ENCODE measurements at places on chromosomes 3 and 15.

DNA sequence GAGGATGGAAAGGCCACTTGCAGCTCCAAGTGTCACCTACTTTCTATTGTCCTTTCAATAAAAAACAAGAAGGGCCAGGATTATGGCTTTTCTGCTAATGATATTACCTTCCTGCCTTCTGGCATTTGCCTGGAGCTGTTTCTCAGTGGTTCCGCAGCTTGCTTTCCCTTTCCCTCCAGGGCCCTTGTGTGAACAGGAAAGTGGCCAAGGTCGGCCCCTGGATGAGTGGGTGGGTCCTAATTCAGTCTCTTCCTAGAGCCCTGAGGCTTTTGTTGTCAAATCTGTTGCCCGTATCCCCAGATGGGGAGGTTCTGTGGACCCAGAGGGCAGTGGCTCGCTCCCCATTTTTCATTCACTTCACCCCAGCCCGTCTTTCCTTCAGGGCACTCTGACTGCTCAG lies 64.2 kb upstream of the UMPS start:
- DNase-seq: no peak

DNA sequence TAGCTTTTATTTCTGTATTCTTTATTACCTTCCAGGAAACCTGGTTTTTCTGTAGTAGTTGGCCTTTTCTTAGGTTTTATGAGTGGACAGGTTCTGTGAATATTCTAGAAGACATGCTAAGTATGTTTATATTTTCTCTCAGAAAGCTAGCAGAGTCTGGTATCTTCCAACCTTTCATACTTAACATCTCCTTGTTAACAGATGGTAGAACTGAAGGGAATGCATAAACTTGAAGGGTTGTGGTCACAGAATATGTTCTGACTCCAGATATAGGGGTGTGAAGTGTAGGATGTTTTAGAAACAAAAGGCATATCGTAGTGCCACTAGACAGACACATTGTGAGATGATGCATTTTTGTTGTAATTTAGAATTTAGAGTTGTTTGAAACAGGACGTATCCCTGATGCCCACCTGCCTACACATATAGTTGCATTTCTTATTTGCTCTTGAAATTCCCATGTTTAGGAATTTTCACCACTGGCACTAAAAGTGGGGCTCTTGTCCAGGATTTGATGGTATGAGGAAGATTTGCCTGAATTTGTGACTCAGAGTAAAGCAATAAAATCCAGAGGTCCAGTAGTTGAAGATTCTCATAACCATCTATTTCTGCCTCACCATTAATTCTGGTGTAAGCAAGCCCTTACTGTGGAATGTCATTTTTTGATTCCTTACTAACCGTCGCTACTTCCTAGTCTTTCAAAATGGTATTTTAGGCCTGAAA lies 274.5 kb downstream of the FEZF2 start:
- DNase-seq: no peak

DNA sequence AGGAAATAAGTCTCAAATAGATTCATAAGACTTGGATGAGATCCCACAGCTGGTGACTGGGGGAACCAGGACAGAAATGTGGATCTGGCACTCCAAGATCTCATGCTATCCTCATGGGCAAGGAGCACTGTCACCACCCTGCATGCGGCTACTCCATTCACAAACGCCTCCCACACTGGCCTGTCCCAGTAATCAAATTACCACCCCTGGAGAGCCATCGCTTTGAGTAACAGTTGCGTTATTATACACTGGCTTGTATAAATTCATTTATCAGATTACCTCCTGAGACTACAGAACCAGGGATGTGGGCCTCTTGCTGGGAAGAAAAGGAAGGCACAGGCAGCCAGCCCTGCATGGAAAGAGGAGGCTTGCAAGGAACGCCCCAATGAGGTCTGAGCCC lies 27.9 kb upstream of the SLC25A36 start:
- DNase-seq: no peak

- DNase-seq: peak; percentile 17
Measured at GRCh38 chr15:70324001-70324974, 226.6 kb upstream of the TLE3 start.

DNA sequence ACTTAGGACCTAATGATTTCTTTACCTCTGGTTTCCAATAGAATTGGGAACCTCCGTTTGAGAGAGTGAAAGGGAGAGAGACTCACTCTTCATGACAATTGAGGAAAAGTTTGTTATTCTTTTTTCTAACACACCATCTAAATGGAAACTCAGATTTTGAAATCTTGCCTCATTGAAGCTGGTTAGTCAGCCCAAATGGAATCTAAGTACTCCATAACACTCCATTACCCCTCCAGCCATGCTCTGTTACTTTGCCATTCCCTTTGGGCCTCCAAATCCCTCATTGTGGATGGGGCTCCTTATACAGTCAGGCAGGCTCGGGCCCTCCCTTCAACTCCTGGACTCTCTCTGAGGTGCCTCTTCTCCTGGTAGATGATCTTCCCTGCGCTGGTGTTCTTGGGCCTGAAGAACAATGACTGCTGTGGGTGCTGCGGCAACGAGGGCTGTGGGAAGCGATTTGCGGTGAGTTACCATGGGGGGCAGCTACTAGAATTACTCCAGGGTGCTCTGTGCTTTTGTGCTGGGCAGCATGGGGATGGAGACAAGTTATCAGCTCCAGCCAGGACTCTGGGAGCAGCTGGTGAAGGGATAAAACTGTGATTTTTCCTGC lies 1.1 kb downstream of the TM4SF4 start:
- no peak for DNase-seq

GRCh38 chr3:46993292-46993691 lies 13.8 kb downstream of the NBEAL2 start:
- DNase-seq: no peak

- DNase-seq: no peak
Measured at GRCh38 chr3:71225951-71226564, 357.5 kb downstream of the FOXP1 start.

- DNase-seq: no peak
Measured at GRCh38 chr15:88181613-88182012, 74.9 kb downstream of the NTRK3 start.

DNA sequence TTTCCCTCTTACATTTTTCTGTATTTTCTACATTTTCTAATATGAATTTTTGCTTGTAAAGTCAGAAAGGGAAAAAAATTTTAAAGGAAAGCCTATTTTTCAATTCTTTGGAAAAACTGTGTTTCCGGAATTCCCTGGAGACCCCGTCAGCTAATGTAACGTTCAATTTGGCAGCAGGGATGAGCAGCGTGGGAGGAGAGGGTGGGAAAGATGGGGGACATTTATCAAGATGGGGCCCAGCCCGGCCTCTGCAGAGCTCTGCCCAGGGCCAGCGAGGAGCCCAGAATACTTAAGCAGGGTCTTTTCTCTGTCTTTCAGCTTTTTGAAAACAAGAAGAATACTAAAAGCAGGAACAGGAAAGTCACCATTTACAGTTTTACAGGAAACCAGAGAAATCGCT lies 129.0 kb downstream of the LRRK1 start:
- DNase-seq: peak; percentile 16

- no peak for DNase-seq
Measured at GRCh38 chr3:150779402-150779858, 16.5 kb upstream of the SIAH2 start.

- DNase-seq: no peak
Measured at GRCh38 chr3:178436773-178437172, 99.5 kb upstream of the KCNMB2 start.

- DNase-seq: no peak
Measured at GRCh38 chr3:27056326-27056725, 312.9 kb downstream of the NEK10 start.

DNA sequence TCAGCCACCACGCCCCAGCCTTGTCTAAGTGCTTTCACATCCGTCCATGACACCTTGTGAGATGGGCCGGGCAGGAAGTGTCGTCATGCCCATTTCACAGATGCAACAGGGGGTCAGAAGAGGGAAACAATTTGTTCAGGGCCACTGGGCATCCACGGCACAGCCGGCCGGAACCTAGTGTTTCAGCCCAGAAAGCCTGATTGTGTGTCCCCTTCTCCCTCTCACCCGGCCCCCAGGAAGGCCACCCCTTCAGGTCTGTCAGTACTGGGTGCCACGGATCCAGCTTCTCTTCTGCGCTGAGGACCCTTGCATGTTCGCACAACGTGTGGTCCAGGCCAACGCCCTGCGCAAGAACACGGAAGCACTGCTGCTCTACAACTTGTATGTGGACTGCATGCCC lies 15.8 kb downstream of the DNAH1 start:
- DNase-seq: no peak

DNA sequence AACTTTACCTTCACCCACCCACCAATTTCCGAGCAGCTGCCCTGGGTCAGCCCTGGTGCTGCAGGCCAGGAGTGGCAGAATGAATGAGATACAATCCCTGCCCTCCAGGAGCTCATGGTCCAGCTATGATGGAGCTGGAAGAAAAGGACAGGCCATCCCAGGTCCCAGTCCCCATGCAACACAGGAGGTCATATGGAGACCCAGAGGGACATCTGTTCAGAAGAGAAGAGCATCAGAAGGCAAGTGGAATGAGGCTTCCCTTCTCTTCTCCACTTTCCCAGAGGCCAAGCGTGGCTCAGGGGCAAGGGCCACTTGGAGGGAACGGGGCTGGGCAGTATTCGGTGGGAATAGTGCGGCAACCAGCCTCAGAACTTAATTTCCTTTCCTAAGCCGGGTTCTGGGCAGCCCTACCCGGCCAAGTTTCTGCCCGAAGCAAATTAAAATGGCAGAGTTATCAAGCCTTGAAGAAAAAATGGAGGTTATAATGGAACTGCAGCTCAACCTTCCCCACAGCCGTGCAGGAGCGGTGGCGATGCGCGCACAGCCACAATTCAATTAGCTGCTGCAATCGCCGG lies 35.9 kb downstream of the TLE3 start:
- no peak for DNase-seq

GRCh38 chr15:34353627-34354026 lies 10.5 kb downstream of the NUTM1 start:
- DNase-seq: no peak

DNA sequence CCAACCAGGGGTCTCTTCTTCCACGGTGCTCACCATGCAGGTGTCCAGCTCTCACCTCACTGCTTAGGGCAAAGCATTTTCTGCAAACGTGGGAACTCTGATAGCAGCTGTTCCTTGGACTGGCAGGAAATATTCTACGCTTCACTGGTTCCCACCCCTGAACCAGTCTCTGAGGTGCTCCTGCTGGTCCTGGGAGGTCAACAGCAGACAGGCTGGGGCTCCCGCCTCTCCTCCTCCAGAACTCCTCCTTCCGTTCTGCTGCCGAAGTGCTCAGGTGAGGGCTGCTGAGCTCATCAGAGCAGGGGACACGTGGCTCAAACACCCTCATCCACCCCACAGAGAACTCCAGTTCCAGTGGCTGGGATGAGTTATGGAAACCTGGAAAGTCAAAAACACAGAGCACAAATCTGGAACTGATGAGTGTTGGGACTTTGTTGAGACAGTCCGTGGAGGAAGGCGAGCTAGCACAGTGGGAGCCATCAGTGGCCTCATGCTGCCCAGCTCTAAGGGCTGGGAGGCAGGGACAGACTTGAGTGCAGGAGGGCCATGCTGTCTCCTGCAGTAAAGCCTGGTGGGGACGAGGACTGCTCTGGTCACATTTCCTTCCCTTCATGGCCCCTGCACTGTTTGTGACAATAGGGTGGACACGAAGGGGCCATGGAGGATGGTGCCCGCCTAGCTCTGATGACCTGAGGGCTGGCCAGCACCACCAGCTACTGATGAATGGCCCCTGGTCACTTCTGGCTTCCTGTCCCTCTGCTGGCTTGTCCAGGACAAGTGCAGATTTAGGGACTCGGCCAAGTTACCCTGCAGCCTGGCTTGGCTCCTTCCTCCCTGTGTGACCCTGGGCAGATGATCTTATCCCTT lies 137.8 kb downstream of the KLF13 start:
- DNase-seq: no peak

DNA sequence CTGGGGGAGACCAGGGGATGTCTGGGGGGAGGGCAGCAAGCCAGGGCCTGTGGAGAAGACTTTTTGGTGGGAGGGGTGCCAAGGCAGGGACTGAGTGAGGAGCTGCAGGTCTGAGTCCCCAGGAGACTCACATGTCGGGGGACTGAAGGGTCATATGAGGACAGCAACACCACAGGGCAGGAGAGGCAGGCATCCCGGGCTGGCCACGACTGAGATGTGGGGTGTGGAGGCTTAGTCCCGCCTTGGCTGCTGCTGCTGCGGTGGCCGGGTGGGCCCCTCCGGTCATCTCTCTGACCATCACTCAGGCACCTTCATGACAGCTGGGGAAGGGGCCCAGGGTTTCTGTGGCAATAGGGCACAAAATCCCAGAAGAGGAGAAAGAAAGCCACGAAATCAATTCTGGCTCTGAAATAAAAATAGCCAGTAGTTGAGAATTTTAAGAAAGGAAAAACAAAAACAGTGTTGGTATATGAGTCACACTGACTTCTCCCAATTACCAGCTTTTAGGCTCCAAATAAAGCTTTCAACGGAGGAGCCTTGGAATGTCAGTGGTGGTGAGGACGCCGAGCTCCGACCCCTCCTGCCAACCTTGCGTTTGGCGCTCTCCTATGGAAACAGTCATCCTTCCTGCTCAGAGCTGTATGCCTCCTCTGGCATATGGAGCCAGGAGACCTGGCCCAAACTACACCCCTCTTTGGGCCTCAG lies 52.9 kb upstream of the ITGA11 start:
- DNase-seq: no peak

DNA sequence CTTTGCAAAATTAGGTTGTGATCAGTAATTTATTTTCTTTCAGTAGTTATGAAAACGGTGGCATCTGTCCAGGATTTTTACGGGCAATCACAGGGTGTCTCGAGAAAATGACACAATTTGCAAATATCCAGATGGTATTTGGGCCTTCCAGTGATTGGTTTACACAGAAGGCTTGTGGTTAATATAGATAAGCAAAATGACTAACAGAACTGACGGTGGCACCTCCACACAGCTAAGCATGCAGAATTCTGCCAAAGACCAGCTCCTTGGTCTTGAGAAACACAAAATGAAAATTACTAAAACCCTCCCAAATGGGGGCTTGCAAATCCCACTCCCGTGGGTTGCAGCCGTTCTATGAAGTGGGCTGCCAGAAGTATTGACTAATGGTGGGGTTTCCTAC lies 5.5 kb downstream of the ARHGEF3 start:
- no peak for DNase-seq

DNA sequence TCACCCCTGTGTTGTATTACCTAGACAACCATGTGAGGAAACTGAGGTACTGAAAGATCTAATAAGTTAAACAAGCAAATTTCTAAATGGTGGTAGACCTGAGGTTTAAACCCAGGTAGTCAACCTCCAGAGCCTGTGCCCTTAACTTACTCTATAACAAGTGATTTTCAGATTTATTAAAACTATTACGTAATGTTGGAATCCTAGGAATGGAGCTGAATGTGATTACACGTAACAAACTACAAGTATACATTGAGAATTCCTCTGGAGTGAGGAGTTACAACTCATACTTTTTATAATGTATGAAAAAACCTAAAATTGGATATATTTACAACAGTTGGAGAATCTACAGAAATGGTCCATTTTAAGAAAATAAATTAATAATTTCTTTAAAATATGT lies 18.0 kb downstream of the FAM98B start:
- DNase-seq: no peak

DNA sequence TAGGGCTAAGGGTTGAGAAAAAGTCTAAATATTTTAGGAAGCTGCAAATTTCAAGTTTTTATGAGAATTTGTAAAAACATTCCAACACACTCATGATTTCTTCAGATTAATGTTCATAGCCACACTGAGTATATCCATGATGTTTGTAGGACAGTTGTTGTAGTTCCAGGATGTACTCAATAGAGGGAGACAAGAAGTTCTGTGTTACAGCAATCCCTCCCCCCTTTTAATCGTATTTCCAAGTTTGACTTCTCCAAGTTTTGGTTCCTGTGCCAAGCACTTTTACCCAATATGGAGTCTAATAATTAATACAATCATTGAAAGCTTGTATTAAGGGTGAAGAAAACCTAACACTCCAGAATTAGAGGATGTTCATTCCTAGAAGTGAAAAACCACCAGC lies 143.4 kb downstream of the FEZF2 start:
- no peak for DNase-seq

All from colonic mucosa (tissue), 4 donors.